ENCODE measurements at places on chromosomes 5 and 9.

GRCh38 chr5:147898875-147899401 lies 7.4 kb downstream of the C5orf46 start:
- DNase-seq: no peak

GRCh38 chr5:167639273-167639672 lies 652.2 kb upstream of the WWC1 start:
- DNase-seq: no peak

DNA sequence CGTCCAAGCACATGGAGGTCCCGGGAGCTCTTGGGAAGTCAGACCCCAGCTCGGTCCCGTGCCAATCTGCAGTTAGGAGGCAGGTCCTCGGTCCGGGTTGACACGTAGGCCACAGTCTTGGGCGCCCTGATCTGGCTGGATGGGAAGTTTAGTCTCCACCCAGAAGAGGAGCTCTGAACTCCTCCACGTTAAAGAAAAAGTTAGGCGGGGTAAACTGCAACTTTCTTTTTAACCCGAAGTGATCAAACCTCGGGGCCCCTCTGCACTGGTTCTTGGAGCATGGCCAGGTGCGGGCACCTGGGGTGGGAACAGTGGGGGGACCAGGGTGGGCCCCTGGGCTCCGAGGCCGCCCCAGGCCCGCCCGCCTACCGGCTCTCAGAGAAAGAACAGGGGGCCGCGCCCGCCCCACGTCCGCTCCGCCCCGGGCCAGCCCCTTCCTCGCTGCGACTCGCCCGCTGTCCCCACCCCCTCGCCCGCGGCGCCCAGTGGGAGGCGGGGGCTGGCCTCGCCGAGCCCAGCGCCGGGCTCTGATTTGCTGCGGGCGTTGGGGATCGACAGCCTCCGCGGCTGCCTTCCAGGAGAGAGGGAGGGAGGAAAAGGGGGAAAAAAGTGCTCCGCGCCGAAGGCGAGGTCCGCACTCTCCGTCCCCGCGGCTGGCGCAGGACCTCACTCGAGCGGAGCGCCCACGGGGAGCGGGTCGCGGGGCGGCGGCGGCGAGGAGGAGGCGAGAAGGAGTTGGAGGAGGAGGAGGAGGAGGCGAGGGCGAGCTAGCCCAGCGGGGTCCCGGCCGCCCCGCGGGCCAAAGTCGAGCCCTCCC lies at the start of gene COL5A1:
COL5A1 (plus strand) TSS at position 631 of the 817 bp plus-strand sequence. CDS start 385 bp downstream, outside the sequence.
- peak; percentile 64 for DNase-seq

DNA sequence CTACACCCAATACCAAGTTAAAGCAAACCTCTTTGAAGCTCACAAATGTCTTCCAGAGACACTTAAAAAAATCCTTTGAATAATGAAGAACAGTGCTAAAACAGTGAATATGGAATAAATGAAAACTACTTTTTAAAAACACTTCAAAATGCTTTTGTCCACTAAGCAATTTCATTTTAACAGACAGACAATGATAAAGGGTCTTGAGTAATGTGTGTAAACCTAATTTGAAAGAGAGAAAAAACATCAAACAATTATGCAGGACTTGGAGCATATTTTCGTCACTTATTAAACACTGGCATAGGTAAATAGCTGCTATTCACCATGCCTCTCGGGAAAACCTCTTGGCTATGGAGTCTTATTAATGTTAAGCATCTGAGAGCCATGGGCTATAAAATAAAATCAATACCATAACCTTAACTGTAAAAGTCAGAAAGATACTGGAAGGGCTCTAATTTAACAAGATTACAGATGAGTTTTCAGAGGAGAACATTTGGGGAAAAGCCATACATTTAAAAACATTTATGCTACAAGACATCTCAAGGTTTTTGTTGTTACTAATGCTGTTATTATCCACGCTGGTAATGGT lies 177.8 kb downstream of the NFIB start:
- peak; percentile 80 for DNase-seq

- DNase-seq: no peak
These were observed 44.4 kb downstream of the PARP8 start for GRCh38 chr5:50710838-50711237.

DNA sequence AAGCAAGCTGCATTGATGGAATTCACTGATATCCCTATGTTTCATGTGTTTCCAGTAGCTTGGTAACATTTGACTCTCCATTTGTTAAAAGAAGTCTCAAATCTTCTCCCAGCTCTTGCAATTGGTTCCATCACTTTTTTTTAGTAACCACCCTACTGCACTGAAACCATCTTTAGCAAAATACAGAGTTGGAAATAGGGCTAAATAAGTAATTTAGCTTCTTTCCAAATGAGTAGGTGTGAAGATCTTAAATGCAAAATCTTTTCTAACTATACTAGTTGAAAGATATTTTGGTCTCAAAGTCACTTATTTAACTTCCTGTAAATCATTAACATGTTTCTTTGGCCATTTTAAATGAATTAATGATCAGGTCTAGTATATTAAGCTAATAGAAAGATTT lies 138.1 kb downstream of the DIRAS2 start:
- DNase-seq: no peak

- no peak for DNase-seq
These were observed 1.1 kb downstream of the ATPSCKMT start for GRCh38 chr5:10248378-10249260.

DNA sequence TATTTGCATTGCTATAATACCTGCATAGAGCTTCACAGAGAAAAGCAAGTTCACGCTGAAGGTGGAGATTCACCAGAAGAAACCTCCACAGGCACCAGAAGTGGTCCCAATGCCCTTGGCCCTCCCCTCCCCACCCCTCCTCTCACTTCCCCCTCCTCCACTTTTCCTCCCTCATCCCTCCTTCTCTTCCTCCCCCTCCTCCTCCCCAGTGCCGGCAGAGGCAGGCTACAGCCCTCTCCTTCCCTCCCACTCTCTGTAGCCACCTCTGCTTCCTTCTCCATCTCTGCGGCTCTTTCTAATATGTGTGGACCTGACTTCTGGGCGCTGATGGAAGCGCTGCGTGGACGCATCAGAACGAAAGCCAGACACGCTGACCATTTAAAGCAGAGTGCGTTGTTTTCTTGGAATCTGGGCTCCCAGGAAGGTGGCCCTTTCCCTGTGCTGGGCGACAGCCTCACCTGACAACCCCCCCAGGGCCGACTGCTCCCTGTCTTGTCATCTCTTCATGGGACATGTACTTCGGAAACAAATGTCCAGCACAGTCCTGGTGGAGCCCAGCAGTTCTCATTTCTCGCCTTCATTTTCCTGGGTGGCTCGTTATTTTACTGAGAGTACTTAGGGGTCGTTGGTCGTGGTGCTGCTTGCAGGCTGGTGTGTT lies 29.5 kb downstream of the NDUFS6 start:
- DNase-seq: no peak

GRCh38 chr5:43121913-43122484 lies 1.3 kb downstream of the ZNF131 start:
- DNase-seq: no peak

DNA sequence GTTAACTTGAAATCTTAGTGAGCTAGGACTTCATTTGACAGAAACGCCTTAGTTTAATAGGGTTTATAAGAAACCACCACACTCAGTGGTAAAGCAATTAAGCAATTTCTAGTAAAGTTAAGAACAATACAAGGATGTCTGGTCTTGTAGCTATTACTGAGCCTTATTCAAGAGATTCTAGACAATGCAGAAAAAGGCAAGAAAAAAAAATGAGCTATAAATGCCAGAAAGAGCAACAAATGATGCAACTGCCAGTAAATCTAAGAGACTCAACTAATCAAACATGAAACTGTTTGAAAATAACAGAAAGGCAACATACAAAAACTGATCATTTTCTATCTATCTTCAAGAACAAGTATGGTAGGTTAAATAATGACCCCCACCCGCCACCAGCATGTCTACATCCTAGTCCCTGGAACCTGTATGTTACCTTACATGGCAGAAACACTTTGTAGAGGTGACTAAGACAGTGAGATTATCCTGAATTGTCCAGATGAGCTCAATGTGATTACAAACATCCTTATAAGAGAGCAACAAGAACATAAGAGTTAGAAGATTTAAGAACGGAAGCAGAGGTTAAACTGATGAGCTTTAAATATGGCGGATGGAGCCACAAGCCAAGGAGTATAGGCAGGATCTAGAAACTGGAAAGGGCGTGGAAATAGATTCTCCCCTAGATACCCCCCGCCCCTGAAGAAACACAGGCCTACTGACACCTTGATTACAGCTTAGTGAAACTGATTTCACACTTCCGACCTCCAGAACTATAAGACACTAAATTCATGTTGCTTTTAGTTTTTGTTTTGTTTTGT lies 93.0 kb downstream of the SUSD1 start:
- no peak for DNase-seq

- DNase-seq: no peak
These were observed 185.1 kb downstream of the ADAMTSL1 start for GRCh38 chr9:18658804-18659705.

- no peak for DNase-seq
These were observed 43.0 kb downstream of the ITGA2 start for GRCh38 chr5:53032188-53032587.

DNA sequence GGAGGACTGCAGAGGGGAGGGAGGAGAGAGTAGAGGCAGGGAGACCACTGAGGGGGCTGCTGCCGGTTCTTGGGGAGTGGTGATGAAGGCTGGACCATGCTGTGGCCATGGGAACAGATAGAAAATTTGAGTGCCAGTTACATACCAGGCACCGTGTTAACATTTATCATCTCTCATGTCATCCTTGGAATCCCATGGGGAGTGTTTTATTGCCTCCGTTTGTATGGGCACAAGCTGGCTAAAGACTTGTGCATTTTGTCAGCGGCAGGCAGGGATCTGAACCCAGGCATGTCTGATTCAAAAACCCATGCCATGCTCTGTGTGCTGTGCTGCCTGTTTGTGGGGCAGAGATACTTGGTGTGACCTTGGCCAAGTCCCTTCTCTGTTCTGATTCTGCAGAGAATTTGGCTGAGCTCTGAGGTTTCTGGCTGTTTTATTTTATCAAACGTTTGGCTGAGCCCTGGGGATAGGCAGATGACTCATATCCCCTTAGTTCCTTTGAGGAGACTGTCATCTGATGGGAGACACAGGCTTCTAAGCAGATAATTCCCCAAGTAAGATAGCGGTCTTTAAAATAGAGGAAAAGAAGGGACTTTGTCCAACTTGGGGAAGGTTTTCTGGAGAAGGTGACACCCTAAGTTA lies 22.2 kb downstream of the COL27A1 start:
- no peak for DNase-seq

GRCh38 chr5:76298852-76299251 lies 104.2 kb upstream of the IQGAP2 start:
- no peak for DNase-seq

- no peak for DNase-seq
These were observed 55.3 kb upstream of the NUDT12 start for GRCh38 chr5:103617913-103618312.

DNA sequence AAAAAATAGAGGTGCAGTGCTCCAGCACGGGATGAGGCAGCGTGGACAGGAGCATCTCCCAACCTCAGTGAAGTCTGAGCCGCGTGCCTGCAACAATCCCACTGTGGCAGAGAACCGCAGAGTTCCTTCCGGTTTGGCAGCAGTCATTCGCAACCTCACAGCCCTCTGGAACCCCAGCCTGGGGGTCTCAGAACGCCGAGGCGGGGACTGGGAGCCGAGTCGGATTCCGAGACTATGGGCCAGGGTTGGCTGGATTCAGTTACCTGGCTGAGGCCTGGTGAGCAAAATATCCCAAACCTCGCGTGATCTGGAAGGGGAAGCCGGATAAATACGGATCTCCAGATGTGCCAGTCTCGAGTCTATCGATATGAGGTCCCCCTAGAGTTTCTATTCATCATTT lies 27.0 kb downstream of the CDKN2A start:
- DNase-seq: no peak

- DNase-seq: no peak
These were observed 740.4 kb upstream of the RIOK2 start for GRCh38 chr5:97923496-97923895.

- no peak for DNase-seq
These were observed 143.0 kb downstream of the ADAMTS6 start for GRCh38 chr5:65338606-65339151.

DNA sequence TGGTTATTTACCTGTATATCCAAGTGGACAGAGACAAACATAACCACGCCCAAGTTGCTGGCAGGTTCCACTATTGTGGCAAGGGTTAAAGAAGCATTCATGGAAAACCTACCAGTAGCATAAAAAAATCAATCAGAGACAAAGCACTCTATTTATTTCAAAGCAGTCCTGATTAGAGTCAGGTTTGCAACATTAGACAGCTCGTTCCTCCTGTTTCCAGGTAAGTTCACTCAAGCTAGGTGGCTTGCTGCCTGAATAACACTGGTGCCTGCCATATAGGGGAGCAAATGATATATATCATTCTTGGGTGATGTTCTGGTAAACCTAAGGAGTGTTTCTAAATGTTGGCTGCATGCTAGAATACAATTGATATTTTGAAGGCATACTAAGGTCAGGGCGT lies 119.6 kb upstream of the TXNDC8 start:
- no peak for DNase-seq

- no peak for DNase-seq
These were observed 9.7 kb upstream of the JADE2 start for GRCh38 chr5:134515801-134516200.

DNA sequence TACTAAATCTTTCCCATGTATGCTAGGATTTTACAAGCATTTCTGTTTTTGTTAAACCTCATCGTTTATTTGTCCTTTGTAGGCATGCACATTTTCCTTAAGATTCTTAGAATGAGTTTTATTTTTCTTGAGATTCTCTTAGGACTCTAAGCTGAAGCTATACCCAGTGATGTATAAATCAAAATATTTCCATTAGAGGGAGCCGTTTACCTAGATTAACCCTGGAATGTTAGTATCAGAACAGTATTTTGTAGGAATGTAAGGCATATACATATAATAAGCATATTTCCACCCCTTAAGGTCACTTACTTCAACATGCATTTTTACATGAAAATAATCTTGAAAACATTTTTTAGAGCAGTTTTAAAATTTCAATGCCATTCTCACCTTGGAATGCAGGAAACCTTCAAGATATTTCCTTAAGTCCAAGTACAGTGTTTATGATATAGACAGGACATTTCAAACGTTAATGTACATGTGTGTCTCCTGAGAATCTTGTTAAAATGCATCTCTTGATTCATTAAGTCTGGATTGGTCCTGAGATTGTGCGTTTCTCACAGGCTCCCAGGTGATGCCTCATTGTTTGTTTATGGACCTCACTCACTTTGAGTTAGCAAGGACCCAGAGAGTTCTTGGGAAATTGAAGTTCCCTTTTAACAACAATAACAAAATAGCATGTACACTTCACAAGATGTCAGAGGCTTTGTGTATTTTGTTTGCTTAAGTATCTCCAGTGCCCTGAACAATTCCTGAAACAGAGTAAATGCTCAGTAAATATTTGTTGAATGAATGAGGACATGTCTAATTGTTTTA lies 34.9 kb upstream of the FCHO2 start:
- peak; percentile 20 for DNase-seq

- no peak for DNase-seq
These were observed 51.5 kb downstream of the C9orf152 start for GRCh38 chr9:110156416-110156815.

Measured in NCI-H1436 (cell line).